ENCODE measurements at places on chromosomes 5 and 9.
A peak's percentile ranks its signal among the peaks of the same experiment; 100 is the strongest.

- no peak for DNase-seq
These were observed 212.0 kb downstream of the BRINP1 start for GRCh38 chr9:119157196-119157595.

- DNase-seq = no peak
These were observed 498.8 kb upstream of the ZNF608 start for GRCh38 chr5:125245216-125245615.

DNA sequence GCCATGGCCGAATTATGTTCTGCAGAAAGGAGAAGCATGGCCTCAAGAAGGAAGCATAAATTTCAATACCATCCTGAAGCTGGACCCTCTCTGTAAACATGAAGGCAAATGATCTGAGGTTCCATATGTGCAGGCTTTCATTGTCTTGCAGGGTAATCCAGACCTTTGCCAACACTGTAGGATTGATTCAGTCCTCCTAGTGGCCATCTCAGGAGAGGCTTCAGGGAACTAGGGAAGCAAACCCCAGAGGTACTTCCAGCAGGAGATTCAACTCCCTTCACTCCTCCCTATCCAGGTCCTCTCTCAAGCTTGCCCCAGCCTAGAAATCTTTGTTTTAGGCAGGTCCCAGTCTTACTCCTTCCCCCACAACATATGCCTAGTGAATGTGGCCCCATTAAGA is 99.3 kb upstream of the HCN1 start:
- DNase-seq = peak; percentile 39

DNA sequence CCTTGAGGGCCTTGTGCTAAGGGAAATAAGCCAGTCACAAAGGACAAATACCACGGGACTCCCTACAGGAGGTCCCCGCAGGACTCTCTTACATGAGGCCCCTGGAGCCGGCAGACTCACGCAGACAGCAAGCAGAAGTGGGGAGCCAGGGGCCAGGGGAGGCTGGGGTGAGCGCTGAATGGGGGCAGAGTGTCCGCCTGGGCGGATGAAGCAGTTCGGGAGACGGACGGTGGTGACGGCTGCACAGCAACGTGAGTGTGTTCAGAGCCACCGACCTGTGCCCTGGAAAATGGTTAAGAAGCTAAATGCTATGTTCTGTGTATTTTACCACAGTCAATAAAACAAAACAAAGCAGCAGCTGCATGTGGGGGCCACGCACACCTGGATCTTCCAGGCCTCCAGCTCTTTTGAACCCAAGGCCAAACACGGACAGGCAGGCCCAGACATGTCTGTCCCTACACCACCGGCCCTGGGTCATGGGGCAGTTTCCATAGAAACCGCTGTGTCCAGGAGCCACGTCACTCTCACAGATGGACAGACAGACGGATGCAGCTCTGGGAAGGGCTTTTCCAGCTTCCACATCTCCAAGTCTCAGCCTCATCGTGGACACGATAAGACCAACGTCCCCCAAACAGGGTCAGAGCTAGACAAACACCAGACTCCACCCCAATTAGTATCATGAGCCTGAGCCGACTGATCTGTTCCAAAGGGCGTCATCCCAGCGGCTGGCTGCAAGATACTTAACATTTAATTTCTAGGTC is 103.9 kb downstream of the VAV2 start:
- no peak for DNase-seq

DNA sequence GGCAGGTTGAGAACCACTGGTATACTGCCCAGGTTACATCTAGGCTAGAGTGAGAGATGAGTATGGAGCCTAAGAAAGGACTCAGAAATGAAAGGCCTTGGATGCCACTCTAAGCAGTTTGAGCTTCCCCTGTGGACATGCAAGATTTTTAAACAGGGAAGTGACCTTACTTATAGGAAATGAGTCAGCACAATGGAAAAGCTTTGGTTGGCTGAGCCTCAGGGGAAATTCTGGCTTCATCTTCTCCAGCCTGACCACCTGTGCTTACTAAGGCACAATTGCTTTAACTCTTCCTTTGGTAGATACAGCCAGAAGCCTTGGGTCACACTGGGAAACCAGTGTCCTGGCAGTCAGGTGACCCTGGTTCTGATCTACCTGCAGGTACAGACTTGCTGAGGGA is 380.2 kb upstream of the ZNF462 start:
- DNase-seq = no peak

GRCh38 chr5:45225571-45226031 is 416.9 kb downstream of the MRPS30 start:
- DNase-seq = peak; percentile 24

GRCh38 chr9:38417003-38417945 is 7.0 kb downstream of the IGFBPL1 start:
- peak; percentile 89 for DNase-seq

- no peak for DNase-seq
These were observed 615.9 kb downstream of the SEMA5A start for GRCh38 chr5:8930021-8930420.

DNA sequence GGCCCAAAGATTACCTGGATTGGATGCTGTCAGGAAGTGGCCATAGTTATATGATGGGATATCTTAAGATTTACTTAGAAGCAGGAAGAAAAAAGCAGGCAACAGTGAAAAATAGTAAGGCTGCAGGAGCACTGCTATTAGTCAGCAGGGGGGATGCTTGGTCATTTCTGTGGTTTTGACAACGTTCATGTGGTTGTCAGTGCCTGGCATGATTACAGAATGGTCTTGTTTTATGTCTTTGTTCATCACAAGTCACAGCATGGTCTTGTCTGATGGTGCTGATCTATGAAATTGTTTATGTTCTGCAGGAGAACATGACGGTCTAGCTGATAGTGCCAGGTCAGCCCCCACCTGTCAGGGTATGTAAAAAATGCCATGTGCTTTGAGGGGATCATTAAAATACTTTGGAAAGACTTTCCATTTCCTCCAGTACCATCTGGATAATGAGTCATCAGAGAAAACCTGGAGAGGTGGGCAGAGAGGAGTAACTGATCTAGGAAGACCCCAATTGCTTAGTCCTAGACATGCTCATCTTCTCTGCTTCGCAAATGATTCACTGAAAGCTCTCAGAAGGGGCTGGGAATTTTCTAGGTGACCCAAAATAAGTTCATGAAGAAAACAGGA is 48.5 kb downstream of the PLGRKT start:
- no peak for DNase-seq

DNA sequence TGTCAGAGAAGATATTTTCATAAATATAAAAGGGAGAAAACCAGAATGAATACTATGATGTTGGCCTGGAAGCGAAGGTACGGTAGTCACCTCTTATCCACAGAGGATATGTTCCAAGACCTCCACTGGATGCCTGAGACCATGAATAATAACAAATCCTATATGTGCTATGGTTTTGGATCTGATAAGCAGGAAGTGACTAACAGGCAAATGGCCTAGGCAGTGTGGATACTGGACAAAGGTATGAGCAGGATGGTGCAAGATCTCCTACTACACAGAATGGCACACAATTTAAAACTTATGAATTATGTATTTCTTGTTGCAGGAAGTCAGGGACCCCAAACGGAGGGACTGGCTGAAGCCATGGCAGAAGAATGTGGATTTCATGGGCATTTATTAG is 48.2 kb downstream of the ADAMTS12 start:
- DNase-seq = no peak

DNA sequence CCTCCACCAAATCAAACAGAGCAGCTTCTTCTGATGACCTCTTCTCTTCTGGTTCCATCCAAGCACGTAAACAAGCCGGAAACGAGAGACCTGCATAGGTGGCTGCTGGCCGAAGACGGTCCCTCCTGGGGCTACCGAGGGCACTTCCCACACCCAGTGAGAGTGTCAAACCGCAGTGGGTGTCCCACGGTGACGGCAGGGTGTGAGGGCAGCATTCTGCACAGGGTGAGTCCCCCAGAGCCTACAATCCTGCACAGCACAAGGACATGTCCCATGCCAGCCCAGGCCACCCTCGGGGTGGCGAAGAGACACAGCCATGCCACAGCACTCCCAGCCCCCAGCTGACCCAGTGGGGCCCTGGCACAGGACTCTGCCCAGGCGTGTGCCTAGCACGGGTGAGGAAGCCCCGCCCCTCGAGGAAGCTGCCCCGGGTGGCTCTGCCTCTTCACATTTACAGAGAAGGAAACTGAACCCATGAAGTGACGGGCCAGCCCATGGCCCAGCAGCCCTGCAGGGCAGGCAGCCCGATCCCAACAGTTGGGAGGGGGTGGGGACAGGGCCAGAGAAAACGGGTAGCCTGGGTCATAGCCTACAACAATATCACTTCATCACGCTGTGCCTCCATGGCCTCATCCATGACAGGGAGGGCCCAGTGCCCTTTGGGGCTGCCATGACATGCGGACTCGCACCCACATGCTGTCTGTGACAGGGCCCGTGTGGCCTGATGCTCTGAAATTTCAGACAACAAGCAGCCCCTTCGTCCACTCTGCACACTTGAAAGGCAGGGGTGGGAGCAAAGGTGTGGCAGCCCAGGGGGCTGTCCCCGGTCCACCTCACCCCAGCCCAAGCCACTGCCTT is 43.2 kb downstream of the SEMA4D start:
- DNase-seq = no peak

DNA sequence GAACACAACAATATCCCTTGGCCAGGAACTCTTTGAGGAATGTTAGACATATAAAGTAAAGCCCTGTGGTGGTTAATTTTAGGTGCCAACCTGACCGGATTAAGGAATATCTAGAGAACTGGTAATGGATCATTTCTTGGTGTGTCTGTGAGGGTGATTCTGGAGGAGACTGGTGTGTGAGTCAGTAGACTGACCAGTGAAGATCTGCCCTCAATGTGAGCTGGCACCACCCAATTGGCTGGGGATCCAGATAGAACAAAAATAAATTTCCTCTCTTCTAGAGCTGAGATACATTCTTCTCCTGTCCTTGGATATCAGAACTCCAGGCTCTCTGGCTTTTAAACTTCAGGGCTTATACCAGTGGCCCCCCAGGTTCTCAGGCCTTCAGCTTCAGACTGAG is 56.2 kb upstream of the TNPO1 start:
- DNase-seq = no peak

GRCh38 chr5:19200251-19200650 is 787.7 kb downstream of the CDH18 start:
- DNase-seq = no peak

GRCh38 chr9:77374266-77374665 is 196.9 kb downstream of the VPS13A start:
- DNase-seq = no peak

Measured in GM23338 (cell line).